ENCODE measurements at places on chromosomes 2 and 18.

GRCh38 chr2:99035920-99036319, 99.9 kb upstream of the CRACDL start:
- no peak for DNase-seq

DNA sequence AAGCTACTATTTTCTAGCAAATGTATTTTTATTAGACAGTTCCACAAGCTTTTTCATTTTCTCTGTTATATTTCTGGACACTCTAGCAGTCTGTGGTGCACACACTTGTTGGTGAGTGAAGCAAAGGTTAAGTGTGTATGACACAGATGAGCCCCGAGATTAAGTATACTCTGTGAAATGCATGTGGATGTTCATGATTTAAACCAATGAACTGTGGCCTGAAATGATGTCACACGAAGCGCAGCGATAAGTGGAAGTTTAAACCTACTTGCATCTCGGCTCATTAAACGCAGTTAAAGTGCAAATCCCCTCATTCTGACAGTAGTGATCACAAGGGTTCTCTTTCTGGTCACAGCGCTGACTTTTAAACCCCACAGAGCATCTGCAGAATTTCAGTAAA, 1488.8 kb upstream of the NXPH2 start:
- no peak for DNase-seq

DNA sequence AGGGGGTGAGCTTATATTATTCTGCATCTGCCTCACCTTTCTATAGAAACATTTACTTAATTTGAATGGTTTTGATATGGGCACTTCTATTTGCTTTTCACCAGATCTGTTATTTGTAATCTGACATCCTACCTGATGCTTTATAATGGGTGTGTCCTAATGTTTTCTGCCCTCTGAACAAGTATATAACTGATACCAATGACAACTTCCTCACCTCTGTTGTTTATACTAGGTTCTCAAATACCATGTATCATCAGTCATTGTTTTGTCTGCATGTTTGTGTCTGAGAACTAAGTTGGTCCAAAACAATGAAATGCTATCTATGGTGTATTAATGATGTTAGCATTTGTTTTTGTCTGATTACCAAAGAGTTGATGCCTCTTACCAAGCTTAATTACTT, 45.8 kb downstream of the ITGA6 start:
- DNase-seq: no peak

- DNase-seq: peak; percentile 41
These were observed 210.0 kb downstream of the RBM43 start for GRCh38 chr2:151051574-151052220.

DNA sequence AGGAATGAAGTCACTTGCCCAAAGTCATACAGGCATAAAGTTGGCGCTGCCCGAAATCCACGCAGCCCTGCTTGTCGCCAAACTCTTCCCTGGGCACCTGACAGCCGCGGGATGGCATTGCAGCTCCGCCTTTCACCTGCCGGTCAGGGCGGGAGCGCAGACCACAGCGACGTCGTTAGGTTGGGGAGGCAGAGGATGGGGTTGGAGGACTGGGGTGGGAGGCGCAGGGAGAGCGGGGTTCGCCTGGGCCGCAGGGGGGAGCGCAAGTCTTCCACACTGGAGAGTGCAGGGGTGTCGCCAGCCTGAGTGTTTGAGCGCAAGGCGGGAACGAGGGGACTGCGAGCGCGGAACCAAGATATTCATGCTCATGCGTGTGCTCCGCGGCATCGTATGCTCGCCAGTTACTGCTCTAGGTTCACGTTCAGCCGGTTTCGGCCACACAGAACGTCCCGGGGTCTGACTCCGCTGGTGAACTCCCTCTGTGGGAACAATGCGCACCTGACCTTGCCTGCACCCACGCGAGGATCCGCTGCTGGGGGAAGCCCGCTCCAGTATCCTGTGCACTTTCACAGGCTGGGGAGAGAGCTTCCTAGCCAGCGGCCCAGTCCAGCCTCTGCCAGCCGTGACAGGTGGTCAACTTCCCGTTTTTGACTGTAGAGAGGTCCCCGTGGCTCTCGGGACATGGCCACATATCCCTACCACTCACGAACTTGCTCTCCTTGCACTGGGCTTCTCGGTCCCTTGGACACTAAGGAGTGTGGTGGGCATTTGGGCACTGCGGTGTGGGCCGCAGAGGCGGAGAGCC, 767 bp upstream of the NPPC start:
- DNase-seq: no peak

GRCh38 chr2:216553093-216553478, 54.4 kb downstream of the RPL37A start:
- DNase-seq: no peak

DNA sequence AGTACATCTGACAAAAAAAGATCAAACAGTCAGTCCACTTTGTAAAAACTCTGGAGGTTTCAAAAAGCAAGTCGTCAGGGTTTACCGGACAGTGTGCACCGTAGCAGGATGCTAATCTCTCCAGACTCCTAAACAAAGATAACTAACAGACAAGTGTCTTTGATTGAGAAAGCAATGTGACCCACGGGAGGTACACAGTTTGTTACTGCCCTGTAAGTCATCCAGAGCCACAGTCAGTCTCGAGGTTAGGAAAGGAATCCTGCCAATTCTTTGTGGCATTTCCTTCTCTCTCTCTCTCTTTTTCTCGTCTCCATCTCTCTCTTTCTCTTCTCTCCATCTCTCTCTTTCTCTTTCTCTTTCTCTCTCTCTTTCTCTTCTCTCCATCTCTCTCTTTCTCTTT, 42.8 kb downstream of the LRRTM4 start:
- DNase-seq: no peak

GRCh38 chr2:41970988-41971660, 76.7 kb upstream of the PKDCC start:
- no peak for DNase-seq

DNA sequence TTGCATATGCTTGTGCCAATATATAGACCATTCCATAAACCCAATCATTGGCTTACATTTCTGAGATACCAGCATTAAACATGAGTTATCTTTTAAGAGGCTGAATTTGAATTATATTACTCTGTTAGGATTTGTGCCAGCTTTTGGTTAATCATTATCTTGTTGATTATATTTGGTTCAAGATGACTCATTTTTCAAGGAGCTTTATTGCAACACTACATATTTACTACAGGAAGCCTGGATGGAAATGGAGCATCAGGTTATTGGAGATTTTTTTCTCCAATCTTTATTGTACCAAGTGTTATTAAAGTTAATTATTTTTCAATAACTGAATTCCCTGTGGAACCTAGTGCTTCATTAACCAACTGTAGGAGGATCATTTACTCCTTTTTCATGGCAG, 26.4 kb downstream of the EML4 start:
- DNase-seq: no peak

GRCh38 chr2:38886063-38886462, 3.6 kb upstream of the ARHGEF33 start:
- DNase-seq: no peak

- DNase-seq: no peak
These were observed 18.3 kb downstream of the PSME4 start for GRCh38 chr2:53952519-53952918.

DNA sequence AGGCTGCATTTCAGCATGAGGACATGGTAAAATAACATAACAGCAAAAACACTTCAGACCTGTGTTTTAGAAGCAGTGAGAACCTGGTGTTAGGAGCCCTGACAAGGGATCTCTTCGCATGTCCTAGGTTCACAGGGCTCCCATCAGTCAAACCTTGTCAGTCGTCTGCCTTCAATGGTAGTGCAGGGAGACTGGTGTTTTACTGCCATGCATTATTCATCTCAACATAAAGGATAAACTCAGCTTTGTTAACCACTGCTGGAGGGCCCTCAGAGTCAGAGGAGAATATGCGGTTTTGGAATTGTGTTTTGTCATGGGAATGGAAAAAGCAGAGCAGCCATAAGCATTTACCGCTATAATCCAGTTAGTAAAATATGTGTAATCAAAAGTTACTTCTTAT, 275.9 kb upstream of the GCFC2 start:
- DNase-seq: no peak

GRCh38 chr2:148794558-148794957, 80.5 kb upstream of the KIF5C start:
- no peak for DNase-seq

DNA sequence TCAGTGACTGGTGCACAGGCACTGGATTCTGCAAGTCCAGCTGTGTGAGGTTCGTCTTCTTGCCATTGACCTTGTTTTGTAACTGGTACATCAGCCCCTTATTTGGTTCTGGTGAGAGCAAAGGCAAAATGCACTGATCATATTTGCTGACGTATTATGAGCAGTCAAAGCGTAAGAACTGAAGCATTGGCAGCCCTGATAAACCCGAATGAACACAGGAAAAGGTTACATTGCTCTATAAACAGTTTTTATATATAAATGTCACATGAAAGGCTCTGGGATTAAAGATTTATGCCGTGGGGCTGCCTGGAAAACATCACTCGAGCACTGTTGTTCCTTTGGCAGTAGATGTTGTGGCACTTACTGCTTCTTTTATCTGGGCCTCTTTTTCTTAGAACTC, 167.9 kb downstream of the IRS1 start:
- no peak for DNase-seq

- DNase-seq: no peak
These were observed 651.2 kb downstream of the DCC start for GRCh38 chr18:52991246-52991645.

- no peak for DNase-seq
These were observed 53.1 kb downstream of the TMEM18 start for GRCh38 chr2:624096-624495.

GRCh38 chr2:85057226-85057962, 75.8 kb upstream of the TCF7L1 start:
- no peak for DNase-seq

DNA sequence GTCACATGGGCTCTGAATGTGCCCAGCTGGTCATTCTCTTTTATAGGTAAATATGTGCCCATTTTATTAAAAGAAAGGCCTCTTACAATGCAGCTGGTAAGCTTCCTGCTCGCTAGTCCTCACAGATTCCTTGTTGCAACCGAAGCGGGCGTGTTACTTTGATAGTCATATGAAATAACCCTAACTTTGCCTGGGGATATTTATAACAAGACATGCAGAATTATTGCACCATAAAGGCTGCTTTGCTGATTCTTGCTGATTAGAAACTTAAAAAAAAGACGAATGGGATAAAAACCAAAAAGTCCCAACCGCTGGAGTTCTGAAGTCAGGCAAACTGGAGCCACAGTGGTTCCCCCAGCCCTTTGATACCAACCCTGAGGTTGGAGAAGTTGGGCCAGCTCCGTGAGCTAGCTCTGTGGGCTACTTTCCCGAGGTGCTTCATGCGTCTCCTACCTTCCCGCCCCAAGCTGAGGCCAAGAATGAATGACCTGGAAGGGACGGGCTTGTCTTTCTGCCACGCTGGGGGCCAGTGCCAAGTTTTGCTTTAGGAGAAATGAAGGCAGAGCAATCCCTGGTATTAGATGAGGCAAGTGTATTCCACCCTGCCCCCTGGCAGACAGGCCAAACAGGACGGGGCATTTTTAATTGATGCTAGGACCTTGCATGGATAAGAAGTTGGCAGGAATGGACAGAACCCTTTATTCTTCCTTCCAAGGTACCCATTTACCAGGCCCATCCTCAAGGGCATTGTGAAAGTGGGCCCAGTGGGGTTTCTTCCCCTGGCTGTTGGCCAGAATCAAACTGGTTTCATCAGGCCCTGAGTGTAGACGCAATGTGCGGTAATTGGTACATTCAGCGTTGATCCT, 140.4 kb downstream of the KCTD1 start:
- no peak for DNase-seq

GRCh38 chr18:58476516-58477256, 152.2 kb downstream of the ALPK2 start:
- DNase-seq: no peak

GRCh38 chr2:207830778-207831438, 61.2 kb upstream of the FZD5 start:
- DNase-seq: no peak

DNA sequence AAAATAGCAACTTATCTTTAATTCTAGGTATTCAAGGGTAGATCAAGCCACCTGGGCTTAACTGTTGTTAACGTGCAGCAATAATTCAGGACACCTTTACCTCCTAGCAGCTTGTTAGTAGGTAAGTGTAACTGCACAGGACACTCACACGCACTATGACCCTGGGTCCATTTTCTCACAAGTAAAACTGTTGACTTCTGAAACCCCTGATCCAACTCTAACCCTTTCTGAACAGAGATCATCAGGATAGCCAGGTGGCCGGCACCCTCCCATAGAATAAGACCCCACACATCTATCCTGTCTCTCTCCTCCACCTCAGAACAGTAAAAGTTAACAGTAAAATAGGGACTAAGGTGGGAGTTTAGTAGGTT, 610 bp downstream of the SPC25 start:
- DNase-seq: no peak

- no peak for DNase-seq
These were observed 89.3 kb downstream of the PARD3B start for GRCh38 chr2:204634564-204634963.

- DNase-seq: no peak
These were observed 134.9 kb upstream of the REV1 start for GRCh38 chr2:99624677-99625076.

GRCh38 chr2:109644571-109645275, 30.6 kb downstream of the SOWAHC start:
- DNase-seq: no peak

DNA sequence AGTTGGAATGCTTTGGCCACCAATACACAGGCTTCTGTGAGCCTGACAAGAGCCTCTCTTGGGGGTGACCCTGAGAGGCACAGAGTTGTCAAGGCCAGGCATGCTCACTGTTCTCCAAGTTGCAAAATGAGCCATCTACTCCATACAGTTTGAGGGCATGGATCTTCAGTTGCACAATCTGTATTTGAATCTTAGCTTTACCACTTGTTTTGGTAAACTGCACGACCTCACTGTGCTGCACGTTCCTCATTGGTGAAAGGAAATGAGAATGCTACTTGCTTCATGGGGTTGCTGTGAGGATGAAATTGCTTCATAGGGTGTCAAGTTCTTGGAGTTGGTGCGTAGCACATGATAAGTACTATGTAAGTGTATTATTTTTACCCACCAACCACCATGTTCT, 12.0 kb upstream of the HAAO start:
- no peak for DNase-seq

- no peak for DNase-seq
These were observed 90.7 kb downstream of the STK39 start for GRCh38 chr2:168156661-168157060.

- no peak for DNase-seq
These were observed 168.1 kb downstream of the TRIB2 start for GRCh38 chr2:12884713-12885282.

GRCh38 chr2:121826036-121826435, 70.6 kb downstream of the TSN start:
- no peak for DNase-seq

DNA sequence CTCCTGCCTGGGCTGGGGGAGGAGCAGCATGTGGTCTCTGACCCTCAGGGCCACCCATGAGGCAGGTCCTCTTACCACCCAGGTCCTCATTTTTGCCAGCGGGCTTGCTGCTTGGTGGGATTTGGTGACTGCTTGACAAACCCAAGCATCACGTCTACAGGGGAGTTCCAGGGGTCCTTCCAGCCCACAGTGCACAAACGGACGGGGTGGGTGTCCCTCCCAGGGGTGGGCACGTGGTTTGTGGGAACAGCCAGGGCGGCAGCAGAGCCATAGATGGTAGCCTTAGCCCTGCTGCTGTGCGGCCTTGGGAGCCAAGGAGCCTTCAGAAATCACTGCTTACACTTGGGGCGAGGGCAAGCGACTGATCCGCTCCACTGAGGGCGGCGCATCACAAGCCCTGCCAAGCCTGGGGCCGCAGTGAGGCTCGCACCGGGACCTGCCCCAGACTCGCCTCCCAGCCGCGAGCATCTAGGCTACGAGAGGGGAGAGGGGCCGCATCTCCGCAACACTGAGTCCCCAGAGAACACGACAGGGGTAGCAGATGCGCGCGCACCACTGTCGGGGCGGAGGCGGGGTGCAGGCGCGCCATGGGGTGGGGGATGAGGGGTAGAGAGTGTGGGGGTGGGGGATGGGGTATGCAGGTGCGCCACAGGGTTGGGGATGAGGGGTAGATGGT, 36.9 kb downstream of the SNED1 start:
- peak; percentile 39 for DNase-seq
